ENCODE measurements at places on chromosomes 5 and 9. TPM values are rescaled to one million over a fixed set of nuclear protein-coding genes. Genes with fewer than 3 reads are reported as not detected.

Gene BAAT
- total RNA-seq = 0.23 TPM

Gene PDE8B
- total RNA-seq = not detected

Gene PCDHGA3
- 2.1 TPM for total RNA-seq

Gene BRD3OS
- total RNA-seq = 16.3 TPM

Gene NTRK2
- total RNA-seq = under 0.01 TPM

Gene SLC4A9
- total RNA-seq = not detected

Gene OLFML2A
- total RNA-seq = 2.1 TPM

Gene PLPPR1
- not detected for total RNA-seq

Gene PJA2
- 173 TPM for total RNA-seq

Gene RAPGEF1
- total RNA-seq = 25.8 TPM

Gene KIF24
- 0.59 TPM for total RNA-seq

Gene ALDH7A1
- 45.3 TPM for total RNA-seq

Gene LCN9
- not detected for total RNA-seq

Gene KCNIP1
- not detected for total RNA-seq

Gene KIF4B
- total RNA-seq = 0.09 TPM

Gene DAB2
- total RNA-seq = 76.8 TPM
